Esophagus (tissue), 2 donors: ENCODE measurements at places on chromosomes 3 and 15. TPM values are rescaled to one million over a fixed set of nuclear protein-coding genes. Genes with fewer than 3 reads are reported as not detected.

Gene MYLK
- 104 TPM for polyA plus RNA-seq

Gene LDHAL6B
- not detected for polyA plus RNA-seq

Gene GPR149
- not detected for polyA plus RNA-seq

Gene RLBP1
- not detected for polyA plus RNA-seq

Gene IL20RB
- polyA plus RNA-seq, result 83.2 TPM
